ENCODE measurements at places on chromosomes 2 and 18. TPM values are rescaled to one million over a fixed set of nuclear protein-coding genes. Genes with fewer than 3 reads are reported as not detected.

- peak; percentile 39 for DNase-seq
Observed at GRCh38 chr18:32469691-32470459, 807 bp downstream of the GAREM1 start.

DNA sequence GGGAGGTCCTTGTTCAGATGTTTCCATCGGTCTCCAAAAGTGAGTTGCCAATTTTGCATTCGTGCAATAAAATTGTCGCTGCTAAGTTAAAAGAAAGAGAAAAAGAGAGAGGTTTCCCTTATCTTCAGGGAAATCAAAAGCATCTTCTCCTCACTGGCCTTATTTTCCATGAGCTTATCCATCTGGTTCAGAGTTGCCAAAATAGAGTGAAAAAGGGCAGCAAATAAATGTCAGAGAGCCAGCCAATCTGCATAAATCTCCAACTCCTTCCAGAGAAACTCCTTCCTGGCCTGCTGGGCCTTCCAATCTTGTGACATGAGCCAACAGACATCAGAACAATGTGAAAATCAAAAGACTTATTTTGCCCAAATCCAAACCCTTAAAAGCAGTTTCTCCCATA lies 28.4 kb downstream of the PAX3 start:
- DNase-seq = no peak

- DNase-seq = no peak
Observed at GRCh38 chr2:127142663-127143630, 36.0 kb upstream of the BIN1 start.

DNA sequence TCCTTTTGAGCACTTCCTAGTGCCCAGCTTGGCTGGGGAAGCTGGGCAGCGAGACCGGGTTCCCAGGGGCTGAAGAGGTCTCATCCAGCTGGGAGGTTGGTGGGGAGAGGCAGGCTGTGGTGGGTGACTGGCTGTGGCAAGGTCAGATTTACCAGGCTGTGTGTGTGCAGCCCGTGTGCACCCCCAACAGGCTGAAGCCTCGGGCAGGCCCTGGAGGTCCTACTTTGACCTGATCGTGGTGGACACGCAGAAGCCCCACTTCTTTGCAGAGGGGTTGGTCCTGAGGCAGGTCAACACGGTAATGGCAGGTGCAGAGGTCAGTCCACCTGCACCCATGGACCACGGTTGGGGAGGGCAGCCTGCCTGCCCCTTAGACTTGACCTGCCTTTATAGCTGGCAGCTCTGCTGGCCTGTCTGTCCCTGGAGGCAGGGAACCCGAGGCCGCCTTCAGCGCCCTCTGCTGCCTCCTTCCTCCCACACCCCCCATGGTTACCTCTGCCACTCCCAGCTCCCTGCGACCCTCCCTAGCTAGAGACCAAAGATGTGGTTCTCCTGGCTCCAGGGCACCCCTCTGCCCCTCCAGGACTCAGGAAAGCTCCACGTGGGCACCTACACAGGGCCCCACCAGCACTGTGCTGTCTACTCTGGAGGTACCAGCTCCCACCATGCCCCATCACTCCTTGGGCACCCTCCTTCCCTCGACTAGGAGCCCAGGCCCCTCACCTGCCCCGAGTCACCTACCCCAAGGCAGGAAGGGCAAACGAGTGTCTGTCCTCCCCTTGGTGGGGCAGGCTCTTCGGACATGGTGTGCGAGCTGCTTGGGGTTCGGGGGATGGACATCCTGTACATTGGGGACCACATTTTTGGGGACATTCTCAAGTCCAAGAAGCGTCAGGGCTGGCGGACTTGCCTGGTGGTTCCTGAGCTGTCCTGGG lies 4.0 kb downstream of the NT5DC4 start:
- DNase-seq = no peak

DNA sequence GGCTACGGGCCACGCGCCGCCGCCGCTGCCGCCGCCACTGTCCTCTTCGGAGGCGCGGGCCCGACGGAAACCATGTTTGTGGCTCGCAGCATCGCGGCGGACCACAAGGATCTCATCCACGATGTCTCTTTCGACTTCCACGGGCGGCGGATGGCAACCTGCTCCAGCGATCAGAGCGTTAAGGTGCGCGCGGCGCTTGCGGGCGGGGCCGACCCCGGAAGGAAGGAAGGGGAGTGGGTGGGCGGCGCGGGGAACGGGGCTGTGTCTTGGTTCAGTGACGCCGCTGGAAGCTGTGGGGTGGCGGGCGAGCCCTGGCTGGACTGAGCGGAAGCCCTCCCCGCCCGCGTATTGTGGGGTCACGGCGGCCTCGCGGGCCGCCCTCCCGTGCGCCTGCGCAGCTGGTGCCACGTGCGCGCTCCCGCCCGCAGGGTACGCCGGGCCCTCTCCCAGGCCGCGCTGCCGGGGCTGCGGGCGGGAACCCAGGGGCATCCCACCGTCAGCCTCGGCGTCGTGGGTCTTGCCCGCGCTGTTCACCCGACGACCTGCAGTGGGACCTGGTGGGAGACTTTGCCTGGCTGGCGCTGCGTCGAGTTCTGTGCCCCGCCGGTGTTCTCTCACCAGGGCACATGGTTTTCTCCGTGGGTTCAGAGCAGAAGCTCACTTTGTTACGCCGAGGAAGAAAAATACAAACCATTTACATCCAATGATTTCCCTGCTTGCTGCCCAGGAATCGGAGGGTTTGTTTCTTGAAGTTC lies 416 bp downstream of the SEH1L start:
- DNase-seq = peak; percentile 93

GRCh38 chr2:174606336-174606735 lies 8.7 kb upstream of the WIPF1 start:
- no peak for DNase-seq

DNA sequence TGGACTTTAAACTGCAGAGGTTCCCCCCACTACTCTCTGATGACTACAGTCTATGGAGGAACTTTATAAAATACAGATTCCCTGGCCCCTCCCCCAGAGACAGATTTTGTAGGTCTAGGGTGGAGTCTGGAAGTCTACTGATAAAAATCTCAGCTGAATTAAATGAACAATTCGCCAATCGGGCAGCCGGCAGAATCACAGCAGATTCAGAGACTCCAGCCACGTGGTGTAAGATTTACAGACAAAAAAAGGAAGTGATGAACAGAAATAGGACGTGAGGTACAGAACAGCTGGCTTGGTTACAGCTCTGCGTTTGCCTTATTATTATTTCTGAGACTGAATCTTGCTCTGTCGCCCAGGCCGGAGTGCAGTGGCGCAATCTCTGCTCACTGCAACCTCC lies 21.4 kb upstream of the MTA3 start:
- no peak for DNase-seq

DNA sequence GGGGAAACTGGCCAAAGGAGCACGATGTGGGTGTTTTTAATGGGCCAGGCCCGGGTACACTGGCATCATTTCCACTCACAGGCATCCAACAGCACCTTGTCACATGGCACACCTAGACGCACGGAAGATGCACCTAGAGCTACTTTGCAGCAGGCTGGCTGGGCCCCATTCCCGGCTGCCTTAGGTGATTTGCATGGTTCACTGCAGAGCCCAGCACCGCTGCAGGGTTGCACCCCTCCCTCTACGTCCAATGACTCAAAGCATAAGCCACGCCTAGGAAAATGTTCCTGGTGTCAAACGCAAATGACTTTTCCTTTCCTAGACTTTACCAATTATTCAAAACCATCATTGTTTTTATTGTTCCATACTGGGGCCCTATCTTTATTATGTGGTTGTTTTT lies 222.9 kb downstream of the EIPR1 start:
- DNase-seq = no peak

- DNase-seq = peak; percentile 90
Observed at GRCh38 chr2:73870084-73870483, 22.7 kb upstream of the ACTG2 start.

DNA sequence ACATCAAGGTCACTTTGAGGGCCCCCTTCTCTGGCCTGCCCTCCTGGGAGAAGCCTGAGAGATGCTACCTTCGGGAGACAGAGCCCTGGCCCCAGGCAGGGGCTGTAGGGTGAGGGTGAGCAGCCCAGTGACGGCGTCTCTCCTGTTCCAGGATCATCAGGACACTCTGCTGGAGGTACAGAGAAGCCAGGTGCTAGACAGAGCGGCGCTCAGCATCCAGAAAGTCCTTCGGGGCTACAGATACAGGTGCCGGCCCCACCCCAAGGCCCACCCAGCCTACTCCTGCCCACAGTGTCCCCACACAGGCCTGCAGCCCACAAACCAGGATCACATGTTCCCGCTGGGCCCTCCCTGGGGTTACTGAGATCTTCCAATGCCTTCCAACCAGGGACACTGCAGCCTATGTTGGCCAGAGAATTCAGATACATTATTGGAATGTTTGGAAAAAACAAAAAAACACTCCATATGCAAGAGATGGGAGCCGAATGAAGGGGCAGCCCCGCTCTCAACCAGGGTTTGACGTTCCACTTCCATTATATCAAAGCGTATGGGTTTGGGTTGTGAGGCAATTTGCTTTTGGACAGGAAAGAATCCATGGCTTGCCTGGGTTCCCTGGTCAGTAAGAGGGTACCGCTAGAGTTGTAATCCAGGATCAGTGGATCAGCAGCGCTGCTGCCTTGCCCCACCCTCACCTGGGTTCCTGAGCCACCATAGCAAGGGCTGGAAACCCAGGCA lies 49.5 kb upstream of the GPR17 start:
- no peak for DNase-seq

DNA sequence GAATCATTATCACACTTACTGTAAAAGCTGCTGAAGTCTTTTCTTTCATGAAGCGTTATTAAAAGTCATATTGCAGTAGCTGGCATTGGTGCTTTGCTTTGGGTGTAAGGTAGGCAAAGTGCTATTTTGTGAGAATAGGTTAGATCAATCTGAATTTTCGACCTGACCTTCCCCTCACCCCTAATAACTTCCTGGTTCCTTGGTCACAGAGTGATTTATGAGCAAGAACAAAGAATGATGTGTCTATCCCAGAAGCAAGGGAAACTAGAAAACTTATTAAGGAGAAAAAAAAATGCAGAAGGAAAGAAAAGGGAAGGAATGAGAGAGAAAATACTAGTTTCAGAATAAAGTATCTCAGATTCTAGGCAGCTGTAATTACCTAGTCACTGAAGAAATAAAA lies 163.1 kb upstream of the MEIS1 start:
- DNase-seq = no peak

DNA sequence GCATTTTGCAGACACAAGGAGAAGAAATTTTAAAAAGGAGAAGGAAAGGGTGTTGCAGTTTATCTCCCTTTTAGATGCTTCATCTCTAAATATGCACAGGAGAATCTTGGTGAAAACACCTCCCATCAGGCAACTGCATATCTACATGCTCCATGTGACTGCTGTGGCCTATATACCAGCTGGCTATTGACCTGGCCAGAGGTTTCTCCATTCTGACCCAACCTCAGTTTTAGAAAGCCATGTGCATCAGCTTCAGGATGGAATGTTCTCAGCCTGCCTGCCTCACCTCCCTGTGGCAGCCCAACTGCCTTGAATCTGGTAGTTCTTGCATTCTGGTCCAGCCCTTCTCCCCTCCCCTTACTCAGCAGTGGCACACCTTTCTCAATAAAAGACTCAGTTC lies 1958.8 kb upstream of the CELF4 start:
- no peak for DNase-seq

- DNase-seq = no peak
Observed at GRCh38 chr2:233422050-233422639, 67.9 kb downstream of the DGKD start.

- no peak for DNase-seq
Observed at GRCh38 chr2:40173276-40173675, 278.6 kb downstream of the SLC8A1 start.

DNA sequence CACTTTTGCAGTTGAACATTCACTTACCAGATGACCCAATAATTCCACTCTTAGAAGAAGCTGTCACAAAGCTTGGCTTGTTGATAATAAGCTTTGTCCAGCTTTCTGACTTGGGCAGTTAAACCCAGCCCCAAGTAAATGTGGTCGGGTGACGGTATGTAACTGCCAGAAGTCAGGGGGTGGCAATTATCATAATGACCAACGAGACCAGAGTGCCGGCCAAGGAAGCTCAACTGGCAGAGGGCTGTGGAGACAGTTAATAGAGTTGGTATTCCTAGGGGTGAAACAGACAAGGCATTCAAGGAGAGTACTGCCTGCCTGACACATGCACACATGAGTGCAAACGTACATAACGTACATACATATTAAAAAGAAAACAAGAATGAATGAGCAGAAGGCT lies 116.7 kb downstream of the EIPR1 start:
- no peak for DNase-seq

GRCh38 chr18:28468901-28469300 lies 292.0 kb upstream of the CDH2 start:
- DNase-seq = no peak

GRCh38 chr18:52979892-52980291 lies 639.9 kb downstream of the DCC start:
- no peak for DNase-seq

GRCh38 chr2:174610243-174610995 lies 12.8 kb upstream of the WIPF1 start:
- no peak for DNase-seq

DNA sequence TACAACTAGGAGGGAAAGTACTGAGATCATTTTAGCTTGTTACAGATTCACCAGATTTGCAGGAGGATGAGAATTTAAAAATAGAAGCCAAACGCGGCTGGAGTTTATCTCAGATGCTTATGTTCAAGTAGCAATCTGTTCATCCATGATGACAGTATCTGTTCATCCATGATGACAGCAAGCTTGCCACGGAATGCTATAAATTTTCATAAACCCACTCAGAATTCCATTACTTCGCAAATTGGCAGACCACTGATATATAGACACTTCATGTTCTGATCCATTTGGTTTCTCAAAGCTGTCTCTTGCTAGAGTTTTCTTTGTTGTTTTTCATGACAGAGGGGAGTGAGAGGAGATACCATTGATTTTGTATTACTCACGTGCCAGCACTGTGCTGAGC lies 84.2 kb downstream of the GAREM1 start:
- DNase-seq = no peak

- no peak for DNase-seq
Observed at GRCh38 chr18:5943514-5943913, 48.2 kb upstream of the TMEM200C start.

- DNase-seq = no peak
Observed at GRCh38 chr18:6270771-6271216, 143.9 kb downstream of the L3MBTL4 start.

GRCh38 chr2:225995796-225996461 lies 596.4 kb downstream of the NYAP2 start:
- DNase-seq = peak; percentile 18

The MFF gene
- 15.1 TPM for total RNA-seq

The PMS1 gene
- total RNA-seq = 149 TPM

The IFIH1 gene
- 15.2 TPM for total RNA-seq

The RTP5 gene
- total RNA-seq = 0.15 TPM

The PARD6G gene
- total RNA-seq = 11.2 TPM

The PXDN gene
- total RNA-seq = 254 TPM

The IGFBP5 gene
- 666 TPM for total RNA-seq

The CD8B2 gene
- not detected for total RNA-seq

The LOXHD1 gene
- not detected for total RNA-seq

The BOD1L2 gene
- total RNA-seq = not detected

The NABP1 gene
- total RNA-seq = 2.3 TPM

Data from uterus (tissue), 4 donors.